Parietal lobe (tissue), 2 donors: ENCODE measurements at places on chromosomes 1 and 21. TPM values are rescaled to one million over a fixed set of nuclear protein-coding genes. Genes with fewer than 3 reads are reported as not detected.

The SLC16A4 gene
- total RNA-seq = 4.7 TPM

The SEC16B gene
- total RNA-seq = 1.3 TPM

The ALG14 gene
- 4.7 TPM for total RNA-seq

The OR6N1 gene
- not detected for total RNA-seq

The PKLR gene
- not detected for total RNA-seq

The PDZK1IP1 gene
- total RNA-seq = not detected

The MNDA gene
- total RNA-seq = 1.3 TPM

The MSH4 gene
- 1.9 TPM for total RNA-seq

The TAL1 gene
- total RNA-seq = 0.94 TPM

The CHRM3 gene
- 71.1 TPM for total RNA-seq

The PTCH2 gene
- total RNA-seq = 2.5 TPM

The PHACTR4 gene
- 26.0 TPM for total RNA-seq

The PIGK gene
- total RNA-seq = 19.4 TPM

The PRDM16 gene
- 20.7 TPM for total RNA-seq

The CFHR3 gene
- total RNA-seq = not detected

The B3GALT5 gene
- total RNA-seq = 1.3 TPM

The LY9 gene
- not detected for total RNA-seq
